NCI-H2029 (cell line): ENCODE measurements at places on chromosomes 7 and 10.

DNA sequence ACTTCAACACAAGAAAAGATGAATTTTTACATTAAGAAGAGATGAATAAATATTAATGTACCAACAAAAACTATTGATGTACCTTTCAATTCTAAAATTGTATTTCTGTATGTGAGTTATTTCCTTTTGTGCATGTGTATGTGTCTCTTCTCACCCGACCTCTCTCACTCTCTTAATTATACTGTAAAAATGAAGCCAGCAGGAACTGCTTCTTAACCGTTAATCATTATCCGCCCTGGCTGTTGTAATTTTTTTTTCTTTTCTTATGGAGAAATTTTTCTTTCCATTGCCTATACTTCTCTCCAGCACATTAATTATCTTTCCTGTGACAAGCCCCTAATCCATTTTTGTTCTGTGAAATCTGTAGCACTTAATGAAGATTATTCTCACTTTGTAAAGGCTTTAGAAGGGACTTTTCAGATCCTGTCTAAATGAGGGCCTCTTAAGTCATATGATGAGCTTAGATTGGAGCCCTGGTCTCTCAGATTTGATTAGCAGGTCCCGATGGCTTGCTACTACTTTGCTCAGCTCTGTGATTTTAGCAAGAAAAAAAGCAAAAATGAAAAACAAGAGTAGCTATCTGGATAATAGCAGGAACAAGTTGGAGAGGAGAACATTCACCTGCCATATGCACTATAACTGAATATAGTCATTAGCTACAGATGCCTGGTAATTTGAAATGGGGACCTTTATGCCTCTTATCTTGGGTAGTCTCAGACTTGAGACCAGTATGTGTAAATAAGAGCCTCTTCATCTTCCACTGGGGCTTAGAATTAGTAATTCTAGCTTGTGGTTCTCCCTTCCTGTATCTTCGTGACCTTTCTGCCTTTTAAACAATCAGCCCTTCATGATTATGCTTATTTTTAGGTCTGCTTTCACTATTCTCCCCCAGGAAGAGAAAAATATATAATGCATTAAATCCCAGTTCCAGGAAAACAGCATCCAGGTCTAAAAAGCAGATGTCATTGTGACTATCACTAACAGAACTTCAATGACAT lies 80.0 kb upstream of the COL1A2 start:
- no peak for DNase-seq

DNA sequence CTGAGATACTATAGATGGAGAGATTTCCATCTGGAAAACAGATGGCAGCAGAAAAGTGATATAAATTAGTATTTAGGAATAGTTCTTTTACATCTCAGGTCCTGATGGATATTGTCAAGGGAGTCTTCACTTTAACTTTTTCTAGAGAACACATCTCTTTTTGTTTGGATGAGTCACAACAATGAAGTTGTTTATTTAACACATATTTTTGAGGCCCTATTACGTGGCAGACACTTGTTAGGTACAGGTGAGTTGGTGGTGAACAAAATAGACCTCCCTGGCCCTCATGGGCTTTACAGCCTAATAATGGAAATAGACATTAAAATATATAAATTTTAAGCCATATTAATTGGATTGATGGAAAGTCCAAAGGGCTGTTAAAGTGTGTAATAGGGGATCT lies 168.3 kb downstream of the VTI1A start:
- DNase-seq, result no peak

- no peak for DNase-seq
These were observed 104.3 kb downstream of the MARCHF5 start for GRCh38 chr10:92395271-92395670.

- DNase-seq, result no peak
These were observed 30.0 kb upstream of the SRGN start for GRCh38 chr10:69057951-69058297.

DNA sequence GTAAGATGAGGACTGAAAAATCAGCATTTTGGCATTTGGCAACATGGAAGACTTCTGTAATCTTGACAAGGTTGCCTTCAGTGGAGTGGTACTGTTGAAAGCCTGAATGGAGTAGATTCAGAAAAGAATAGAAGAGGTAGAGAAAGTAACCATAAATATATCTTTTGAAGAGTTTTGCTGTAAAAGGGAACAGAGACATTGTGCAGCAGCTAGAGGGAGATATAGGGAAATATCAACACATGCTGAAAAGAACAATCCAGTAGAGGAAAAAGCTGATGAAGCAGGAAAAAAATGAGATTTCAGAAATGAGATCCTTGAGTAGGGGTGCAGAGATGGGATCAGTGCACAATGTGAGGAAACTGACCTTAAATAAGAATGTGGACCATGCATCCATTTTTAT lies 60.0 kb downstream of the RAPGEF5 start:
- no peak for DNase-seq

- no peak for DNase-seq
These were observed 658.5 kb downstream of the TYW1 start for GRCh38 chr7:67655168-67655567.

GRCh38 chr7:150978126-150978789 lies at the start of gene KCNH2:
KCNH2 (minus strand) TSS chr7:150978321; CDS start chr7:150977913, 408 bp downstream.
- peak; percentile 67 for DNase-seq
